ENCODE measurements at places on chromosomes 3 and 15.

- no peak for DNase-seq
Observed at GRCh38 chr3:98754483-98754882, 8.7 kb upstream of the ST3GAL6 start.

GRCh38 chr3:67937498-67938118, 283.2 kb upstream of the SUCLG2 start:
- no peak for DNase-seq

DNA sequence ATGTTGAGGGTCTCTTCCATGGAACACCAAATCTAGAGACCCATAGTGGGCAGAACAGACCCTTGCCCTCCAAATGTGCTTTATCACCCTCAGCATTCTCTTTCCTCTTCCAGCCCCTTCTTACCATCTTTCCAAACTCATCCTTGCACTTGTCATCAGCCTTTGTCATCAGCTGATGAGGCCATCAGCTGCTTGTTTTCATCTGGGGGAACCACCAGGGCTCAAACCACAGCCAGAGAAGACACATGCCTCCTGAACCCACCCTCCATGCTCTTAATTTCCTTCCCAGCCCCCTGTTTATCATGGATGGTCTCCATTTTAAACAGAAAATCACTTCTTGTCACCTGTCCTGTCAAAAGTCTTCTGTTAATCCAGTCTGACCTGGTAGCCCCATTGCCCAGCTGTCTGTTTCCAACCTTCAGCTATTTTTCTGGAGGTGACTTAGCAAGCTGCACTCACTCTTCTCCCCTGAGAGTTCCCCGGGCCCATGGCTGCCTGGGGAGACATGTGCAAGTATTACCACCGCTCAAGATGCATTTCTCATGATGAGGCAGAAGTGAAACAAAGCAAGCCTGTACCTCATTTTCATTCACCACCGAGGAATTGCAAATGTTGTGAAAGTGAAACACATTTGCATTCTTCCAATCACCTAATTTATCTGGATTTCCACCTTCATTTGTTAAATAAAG, 14.7 kb upstream of the SYNM start:
- no peak for DNase-seq

DNA sequence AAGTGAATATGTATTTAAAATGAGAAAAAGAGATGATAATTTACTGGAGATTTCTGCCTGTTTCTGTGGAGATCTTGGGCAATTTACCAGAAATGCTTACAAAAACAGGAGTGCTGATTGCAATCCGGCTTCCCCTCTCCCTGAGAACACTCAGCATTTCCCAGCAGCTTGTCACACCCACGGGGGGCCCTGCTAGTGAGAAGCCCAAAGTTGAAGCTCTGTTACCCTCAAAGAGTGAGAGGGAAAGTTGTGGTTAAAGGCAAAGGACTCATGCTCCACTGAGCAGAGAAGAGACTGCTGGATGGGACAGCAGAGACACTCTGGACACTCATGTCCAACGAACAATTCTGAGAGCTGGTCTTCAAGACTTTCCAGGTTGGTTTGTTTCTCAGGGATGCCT, 2.9 kb downstream of the MCTP2 start:
- no peak for DNase-seq

GRCh38 chr3:170350515-170351413, 6.8 kb upstream of the SKIL start:
- DNase-seq, result no peak

- no peak for DNase-seq
Observed at GRCh38 chr3:119255214-119255613, 14.5 kb upstream of the B4GALT4 start.

DNA sequence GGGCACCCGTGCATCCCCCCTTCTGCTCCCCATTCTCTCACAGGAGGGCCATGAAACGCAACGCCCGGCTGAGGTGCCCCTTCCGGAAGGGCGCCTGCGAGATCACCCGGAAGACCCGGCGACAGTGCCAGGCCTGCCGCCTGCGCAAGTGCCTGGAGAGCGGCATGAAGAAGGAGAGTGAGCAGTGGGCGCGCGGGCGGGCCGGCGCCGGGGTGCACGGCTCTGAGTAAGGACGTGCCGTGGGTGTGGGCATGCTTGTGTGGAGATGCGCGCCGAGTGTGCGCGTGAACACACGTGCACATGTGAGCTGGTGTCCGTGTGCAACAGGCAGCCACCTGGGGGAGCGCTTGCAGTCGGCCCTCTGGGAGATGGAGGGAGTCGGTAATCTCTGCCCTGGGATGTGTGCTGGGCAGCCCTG, 28.1 kb downstream of the NR1I2 start:
- no peak for DNase-seq

DNA sequence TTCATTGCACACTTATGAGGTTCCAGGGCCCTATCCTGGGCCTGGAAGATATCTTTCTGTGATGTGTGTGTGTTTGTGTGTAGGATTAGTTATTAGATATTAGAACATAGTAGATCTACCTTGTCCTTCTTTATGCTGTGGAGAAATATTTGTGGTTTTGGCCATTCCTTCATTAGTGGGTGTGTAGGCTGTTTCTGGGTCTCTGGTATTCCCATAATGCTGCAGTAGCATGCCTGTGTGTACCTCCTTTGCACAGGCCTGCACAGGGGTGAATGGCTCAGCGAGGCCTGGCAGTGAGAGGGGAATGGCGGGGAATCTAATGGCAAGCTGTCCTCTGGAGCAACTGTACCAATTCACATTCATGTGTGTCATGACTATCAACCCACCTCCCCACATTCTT, 125.8 kb upstream of the MRPS22 start:
- peak; percentile 10 for DNase-seq

DNA sequence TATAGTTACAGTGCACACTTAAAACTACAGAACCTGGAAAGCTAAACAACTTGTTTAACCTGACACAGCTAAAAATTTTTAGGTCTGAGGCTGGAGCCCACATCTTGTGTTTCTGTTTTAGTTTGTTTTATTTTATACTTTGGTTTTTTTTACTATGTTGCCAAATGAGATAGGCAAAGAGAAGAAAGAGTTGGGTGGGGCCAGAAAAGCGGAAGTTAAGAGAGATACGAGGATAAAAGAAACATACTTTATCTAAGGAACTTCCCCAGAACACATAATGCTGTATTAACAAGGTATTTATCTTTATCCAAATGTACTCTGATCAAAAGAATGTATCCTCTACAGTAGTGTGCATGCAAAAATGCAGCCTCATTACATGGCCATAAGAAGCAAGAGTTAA, 1145.7 kb downstream of the EPHA3 start:
- no peak for DNase-seq

DNA sequence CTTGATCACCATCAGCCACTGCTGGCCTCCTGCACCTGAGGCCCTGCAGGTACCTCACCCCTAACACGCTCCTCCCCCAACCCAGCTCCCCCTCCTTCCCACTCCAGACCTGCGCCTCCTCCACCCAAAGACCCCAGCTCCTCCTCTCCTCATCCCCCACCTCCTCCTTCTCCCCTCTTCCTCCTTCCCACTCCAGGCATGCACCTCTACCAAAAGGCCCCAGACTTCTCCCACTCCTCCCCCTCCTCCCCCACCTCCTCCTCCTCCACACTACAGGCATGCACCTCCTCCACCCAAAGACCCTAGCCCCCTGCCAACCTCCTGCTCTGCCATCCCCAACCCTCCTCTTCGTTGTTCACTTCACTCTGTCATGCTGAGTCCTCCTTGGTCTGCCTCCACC, 42.7 kb downstream of the CYP11A1 start:
- no peak for DNase-seq

DNA sequence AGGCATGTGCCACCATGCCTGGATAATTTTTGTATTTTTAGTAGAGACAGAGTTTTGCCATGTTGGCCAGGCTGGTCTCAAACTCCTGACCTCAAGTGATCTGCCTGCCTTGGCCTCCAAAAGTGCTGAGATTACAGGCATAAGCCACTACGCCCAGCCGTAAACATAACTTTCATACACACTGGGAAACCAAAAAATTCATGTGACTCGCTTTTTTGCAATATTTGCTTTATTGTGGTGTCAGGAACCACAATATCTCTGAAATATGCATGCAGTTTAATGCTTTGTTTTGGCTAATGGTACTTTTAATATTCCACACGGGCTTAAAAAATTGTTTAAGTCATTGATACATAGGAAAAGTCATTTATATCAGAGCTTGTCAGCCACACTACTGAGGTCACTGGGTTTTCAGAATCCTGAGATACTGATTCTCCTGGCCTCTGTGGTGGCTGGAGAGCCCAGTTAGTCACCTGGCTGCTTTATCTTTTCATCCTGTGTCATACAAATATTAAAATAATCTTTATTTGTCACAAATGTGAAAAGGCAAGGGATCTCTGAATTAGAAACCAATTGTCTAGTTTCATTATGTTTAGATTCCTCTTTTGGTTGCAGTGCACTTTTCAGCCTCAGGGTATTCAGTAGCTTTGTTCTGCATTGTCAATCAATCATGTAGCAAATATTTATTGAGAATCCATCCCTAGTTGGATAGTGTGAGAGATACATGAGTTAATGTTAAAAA, 10.0 kb downstream of the TMEM62 start:
- DNase-seq, result no peak

GRCh38 chr15:64235552-64235951, 72.7 kb upstream of the PPIB start:
- DNase-seq, result no peak

- no peak for DNase-seq
Observed at GRCh38 chr15:89096664-89097063, 8.4 kb downstream of the ABHD2 start.

- DNase-seq, result no peak
Observed at GRCh38 chr15:47652328-47652727, 65.0 kb upstream of the SEMA6D start.

DNA sequence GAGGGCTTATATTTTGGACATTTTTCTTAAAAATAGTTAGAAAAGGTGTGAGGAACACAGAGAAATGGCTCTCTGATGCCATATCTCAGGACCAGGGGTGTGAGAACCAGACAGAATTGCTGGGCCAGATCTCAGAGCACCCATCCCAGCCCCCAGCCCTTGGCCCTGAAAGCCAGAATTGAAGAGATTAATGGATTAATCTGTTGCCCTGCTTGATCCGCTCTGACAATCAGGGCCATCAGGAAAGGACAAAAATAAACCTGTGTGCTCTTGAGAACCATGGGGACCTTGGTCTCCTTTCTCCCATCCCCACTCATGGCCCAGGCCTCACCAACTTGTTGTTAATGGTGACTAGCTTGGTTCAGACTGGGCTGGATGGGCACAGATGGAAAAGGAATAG, 113.5 kb downstream of the CADPS start:
- no peak for DNase-seq

DNA sequence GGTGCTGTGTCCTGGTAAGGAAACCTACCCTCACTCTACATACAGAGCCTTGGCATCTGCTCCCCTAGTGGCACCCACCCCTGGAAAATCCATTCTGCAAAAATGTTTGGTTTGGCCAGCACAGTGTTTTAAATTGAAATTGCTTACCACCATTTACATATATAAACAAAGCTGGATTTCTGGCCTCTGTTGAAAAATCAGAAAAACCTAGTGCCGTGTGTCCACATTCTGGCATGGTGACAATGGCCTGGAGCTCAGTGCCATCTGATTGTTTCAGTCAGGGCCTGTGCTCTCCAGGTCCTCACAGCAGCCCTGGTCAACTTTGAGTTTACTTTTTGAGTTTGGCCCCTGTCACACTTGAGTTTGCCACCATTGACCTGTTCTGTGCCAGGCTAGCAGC, 2.9 kb upstream of the IL17RC start:
- no peak for DNase-seq

DNA sequence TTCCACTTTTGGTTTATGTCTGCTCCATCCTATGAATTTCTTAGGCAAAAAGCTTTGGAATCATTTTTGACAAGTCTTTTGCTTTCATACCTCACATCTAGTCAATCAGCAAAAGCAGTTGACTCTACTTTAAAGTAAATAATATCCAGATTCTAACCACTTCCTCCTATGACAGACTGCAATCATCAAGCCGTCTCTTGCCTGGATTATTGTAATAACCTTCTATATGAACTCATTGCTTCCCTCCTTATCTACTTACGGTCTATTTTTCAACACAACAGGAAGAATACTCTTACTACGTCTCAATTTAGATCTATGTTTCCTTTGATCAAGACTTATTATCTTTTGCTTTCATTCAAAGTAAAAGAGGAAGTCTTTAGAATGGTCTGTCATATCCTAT, 20.7 kb downstream of the CLDN1 start:
- no peak for DNase-seq

DNA sequence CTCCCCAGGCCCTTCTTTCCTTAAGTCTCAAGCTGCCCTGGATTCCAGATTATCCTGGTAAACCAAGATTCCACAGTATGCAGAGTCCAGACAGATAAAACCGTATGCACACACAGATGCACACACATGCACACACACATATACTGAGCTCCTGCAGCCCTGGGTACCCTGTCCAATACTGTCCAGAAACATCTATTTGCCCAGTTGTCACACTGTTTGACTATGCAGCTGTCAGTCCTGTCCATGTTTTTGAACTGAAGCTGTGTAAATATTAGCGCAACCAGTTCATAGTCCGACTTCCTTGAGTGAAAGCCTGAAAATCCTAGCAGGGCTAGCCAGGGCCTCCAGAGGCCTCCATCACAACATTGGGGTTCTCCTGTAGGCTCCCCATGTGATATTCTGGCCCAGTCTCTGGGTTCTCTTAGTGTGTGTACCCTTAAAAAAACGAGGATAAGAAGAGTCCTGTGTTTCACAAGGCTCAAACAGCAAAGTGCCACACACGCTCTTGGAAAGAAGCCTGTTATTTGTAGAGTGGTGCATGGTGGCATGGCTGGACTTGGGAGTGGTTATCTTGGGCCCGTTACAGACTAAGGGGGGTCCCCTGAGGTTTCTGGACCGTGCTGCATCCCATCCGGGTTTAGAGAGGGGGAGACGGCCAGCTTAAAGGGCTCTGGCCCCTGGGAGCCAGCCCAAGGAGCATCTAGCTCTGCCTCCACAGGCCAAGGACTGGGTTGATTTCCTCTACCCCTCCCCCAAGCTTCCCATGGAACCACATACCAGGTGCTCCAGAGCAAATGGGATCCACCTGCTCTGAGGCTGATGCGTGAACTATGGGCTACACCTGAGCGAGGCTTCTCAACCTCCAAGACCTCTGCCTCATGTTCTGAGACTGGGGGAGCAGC, 108.3 kb downstream of the IQSEC1 start:
- DNase-seq, result no peak

DNA sequence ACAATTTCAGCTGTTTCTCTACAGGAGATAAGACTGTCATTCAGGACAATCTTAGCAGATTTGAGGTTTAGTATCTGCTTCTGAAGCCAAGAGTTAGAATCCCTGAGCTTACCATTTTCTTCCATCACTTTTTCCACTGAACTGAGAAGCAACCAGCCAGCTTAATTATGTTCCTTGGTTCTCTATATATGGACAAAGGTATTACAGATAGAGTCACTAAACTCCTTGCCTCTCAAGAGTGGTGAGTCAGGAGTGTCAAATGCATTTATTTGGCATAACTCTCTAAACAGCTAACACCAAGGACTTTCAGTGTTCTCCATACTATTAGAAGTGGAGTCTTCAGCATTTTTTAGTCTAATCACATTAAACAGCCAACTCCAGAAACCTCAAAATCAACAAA, 239.3 kb downstream of the ALCAM start:
- peak; percentile 67 for DNase-seq

DNA sequence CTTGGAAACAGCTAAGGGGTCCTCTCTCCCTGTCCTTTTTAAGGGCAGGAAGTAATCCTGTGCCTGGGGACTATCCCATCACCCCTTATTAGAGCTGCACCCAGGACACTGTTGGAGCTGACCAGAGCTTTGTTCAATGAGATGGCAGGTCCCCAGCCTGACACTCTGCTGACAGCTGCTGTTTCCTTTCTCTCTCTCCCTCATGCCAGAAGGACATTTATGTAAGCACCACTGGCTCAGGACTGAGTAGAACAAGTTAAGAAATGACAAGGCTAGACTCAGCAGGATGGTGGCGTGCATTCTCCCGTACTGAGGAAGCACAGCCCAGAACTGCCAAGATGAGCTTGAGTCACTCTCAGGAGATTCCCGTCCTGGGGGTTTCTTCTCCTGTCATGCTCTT, 17.3 kb downstream of the GJD2 start:
- peak; percentile 42 for DNase-seq
